Stimulated activated CD4-positive, alpha-beta T cell treated with anti-CD3 and anti-CD28 coated beads, Interleukin-1b, Interleukin-23, amount 100 ng/mL, for 48 hours (primary cell): ENCODE measurements at places on chromosomes 12 and 14.
A peak's percentile ranks its signal among the peaks of the same experiment; 100 is the strongest.

GRCh38 chr12:105351523-105351922 lies 21.0 kb downstream of the C12orf75 start:
- no peak for DNase-seq

- DNase-seq, result no peak
These were observed 6.2 kb downstream of the EIF2S3B start for GRCh38 chr12:10511756-10512355.

DNA sequence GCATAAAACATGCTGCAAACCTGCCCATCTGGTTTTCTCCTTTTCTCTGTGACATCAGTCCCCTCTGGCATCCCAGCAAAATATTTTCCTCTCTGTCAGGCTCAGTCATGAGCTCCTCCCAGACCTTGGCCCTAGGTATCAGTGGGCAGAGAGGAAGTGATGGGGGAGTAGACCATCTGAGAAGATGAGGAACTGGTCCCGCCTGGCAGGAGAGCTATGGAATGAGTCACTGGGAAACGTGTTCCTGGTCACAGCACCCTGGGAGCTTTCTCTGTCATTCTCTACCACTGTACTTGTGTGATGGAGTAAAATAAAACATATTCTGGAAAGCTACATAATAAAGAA lies 5.0 kb upstream of the SRSF9 start:
- DNase-seq, result no peak

DNA sequence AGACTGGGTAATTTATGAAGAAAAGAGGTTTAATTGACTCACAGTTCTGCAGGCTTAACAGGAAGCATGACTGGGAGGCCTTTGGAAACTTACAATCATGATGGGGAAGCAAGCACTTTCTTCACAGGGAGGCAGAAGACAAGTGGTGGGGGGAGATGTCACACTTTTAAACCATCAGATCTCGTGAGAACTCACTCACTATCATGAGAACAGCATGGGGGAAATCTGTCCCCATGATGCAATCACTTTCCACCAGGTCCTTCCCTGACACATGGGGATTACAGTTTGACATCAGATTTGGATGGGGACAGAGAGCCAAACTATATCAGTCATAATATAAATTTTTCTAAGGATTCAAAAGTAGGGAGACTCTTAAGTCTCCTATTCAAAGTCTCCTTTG lies 46.0 kb downstream of the SPIC start:
- peak; percentile 2 for DNase-seq

DNA sequence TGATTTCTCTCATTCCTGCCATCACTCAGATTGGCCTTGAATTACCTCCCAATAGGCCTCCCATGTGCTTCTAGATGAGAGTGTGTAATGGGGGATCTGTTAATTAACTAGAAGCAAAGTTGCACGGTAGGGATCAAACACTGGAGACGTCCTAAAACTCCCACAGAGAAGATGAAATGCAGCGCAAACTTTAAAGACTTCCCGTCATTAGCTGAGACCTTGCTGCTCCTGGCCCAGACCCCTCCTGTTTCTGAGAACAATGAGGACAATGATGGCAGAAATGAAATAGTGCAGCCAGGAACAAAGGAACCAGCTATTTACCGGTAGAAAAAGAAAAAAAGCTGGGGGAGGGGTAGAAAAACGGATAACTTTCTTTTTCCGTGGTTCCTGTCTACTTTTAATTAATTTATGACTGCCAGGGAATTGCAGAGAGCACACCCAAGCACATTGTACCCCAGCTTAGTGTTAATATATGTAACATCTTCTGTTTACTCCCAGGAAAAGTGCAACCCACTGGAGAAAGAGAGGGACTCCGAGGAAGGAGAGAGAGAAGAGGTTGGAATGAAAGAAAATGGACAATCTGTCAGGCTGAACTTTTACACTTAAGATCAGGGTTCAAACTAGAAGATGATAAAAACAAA lies 280.7 kb upstream of the SOX5 start:
- DNase-seq, result no peak

DNA sequence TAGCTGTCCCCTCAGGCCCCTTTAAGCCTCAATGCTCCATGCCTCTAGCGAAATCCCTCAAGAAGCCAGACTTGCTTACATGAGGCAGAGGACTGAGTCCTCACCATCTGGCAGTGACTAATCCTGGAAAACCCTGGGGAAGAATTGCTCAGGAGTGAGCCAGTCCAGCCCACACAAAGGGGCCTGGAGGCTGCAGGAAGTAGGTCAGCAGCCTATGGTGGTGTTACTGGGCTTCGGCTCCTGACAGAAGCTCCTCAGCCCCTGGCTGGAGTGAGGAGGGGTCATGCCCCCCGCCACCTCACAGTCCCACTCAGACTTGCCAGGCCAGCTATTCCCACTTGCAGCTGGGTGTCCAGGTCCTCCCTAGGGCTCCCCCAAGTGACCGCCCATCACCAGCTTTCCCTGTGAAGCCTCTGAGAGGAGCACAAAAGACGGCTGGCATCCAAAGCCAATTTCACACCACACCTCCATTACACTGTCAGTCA lies 250.5 kb downstream of the DPF3 start:
- DNase-seq, result no peak

DNA sequence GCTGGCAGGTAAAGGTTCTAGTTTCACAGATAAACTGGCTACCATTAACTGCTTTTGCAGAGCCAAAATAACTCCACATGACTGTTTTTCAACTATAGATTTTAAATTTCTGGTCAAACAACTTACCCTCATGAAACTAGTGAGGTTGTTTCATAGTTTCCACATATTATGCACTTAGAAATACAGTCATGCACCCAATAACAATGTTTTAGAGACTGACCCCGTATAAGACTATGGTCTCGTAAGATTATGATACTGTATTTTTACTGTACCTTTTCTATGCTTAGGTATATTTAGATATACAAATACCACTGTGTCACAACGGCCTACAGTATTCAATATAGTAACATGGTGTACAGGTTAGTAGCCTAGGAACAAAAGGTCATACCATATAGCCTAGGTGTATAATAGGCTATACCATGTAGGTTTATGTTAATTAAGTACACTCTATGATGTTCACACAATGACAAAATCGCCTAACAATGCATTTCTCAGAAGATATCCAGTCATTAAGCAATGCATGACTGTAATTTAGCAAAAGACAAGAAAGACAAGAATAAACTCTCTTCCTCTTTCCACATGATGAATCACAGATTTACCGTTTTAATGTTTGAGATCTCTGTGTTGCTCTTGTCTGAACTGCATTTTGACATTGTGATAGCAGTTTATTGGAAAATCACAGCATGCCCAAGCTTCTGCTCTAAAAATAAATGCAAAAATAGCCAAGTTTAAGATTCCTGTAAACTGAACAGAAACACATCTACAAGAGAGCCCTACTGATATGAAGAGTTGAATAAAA lies 17.1 kb downstream of the DICER1 start:
- DNase-seq, result no peak

DNA sequence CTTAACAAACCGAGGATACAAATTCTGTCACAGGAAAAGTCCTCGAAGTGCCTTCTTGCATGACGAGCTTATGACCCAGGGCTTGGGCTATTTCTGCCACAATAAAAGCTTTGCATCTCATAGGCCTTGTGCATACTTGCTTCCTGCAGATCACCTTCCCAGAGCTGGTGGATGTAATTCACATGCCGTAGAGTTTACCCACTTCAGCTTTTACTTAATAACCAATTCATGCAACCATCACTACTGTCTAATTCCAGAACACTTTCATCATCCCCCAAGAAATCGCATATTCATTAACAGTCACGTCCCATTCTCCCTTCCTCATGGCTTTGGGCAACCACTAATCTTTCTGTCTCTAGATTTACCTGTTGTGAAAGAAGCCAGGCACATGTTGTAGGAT lies 9.0 kb upstream of the BDKRB1 start:
- DNase-seq, result no peak

DNA sequence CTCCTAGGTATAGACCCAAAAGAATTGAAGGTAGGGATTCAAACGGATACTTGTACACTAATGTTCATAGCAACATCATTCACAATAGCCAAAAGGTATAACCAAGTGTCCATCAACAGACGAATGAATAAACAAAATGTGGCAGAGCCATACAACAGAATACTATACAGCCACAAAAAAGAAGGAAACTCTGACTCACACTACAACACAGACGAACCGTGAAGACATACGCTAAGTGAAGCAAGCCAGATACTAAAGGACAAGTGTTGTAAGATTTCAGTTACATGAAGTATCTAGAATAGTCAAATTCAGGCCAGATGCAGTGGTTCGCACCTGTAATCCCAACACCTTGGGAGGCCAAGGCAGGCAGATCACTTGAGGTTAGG lies 19.1 kb downstream of the CAMKK2 start:
- no peak for DNase-seq

GRCh38 chr12:93466625-93467350 lies 526 bp upstream of the MRPL42 start:
- no peak for DNase-seq

DNA sequence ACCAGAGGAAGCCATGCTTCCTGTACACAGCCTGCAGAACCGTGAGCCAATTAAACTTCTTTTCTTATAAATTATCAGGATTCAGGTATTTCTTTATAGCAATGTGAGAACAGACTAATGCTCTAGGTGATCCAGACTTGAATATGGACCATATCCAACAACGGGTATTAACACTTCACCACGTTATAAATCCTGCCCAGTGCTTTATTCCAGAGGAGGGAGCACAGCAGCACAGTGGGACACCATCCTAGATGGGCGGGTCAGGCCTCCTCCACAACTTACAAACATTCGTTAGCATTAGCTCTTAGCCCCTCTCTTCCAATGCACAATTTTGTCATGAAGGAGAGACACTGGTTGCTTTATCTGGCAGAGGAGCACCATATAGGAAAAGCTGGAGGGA lies 66.0 kb downstream of the TMCC3 start:
- DNase-seq, result no peak

DNA sequence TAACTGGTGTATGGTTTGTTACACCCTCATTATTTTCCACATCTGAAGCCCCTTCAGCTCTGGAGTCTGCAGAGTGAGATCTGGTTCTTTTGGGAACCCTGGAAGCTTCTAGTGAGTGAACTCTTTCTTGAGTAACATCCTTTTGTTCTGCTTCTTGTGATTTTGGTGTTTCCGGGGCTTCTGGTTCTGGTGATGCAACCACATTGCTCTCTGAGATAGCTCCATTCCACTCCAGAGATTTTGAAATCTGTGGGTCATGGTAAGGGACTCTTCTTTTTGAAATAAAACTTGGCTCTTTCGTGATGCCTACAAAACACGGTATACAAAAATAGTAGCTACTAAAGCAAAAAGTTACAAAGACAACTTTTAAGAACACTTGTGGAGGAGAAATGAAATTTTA lies 5.4 kb downstream of the MDM1 start:
- DNase-seq, result no peak

DNA sequence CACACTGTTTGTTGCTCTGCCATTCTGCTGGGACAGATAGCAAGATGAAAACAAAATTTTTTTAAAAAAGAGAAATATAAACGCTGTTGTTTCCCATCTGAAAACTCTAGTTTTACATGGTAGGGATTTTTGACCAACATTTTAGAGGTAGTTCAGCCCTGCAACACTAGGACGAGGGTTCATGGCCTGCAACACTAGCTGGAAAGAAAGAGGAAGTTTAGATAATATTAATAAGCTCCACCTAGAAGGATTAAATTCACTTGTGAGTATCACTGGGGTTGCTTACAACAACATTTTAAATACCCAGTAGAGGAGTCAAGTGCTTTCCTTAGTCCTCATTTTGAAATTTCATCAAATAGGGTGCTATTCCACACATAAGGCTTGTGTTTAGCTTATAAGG lies 68.2 kb downstream of the SRGAP1 start:
- DNase-seq, result no peak

DNA sequence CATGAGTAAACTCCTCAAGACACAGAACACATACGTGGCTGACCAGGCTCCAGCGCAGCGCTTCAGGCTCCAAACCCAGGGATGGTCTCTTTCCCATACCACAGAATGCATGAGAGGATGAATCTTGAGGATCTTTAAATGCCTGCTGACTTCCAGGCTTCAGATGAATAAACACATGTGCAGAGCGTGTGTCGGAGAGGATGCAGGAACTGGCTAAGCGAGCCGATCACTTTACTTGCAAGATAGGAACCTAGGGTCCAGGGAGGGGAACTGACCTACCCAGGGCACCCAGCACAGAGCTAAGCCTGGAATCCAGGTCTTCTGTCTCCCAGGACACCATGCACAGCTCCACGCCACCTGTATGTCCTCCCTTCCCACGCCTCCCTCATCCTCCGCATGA lies 209.8 kb downstream of the BCL11B start:
- no peak for DNase-seq

DNA sequence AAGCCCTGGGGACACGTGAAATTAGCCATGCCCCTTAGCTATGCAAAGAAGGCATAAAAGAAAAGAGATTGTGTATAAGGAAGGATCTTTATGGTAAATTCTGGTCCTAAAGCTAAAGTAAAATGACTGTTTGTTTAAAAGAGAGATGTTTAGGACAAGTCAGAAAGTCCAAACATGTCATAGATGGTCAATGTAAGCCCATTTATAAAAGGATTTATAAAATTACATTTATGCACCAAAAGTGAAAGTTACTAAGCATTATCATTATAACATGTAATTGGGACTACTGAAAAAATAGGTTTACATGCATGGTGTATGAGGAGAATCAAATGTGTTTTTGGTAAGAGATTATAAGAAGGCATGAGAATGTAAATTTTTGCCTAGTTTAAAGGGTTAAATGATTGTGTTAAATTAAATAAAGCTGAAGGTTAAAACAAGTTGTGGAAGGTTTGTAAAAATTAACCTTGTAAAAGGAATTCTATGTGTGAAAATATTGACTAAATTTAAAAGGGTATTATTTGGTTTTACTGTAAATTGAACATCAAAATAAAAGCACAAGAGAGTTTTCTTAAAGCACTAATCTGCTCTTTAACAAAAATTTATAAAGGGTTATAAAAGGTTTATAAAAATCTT lies 50.4 kb upstream of the TSPAN8 start:
- DNase-seq, result no peak

GRCh38 chr12:49537231-49537751 lies 1.5 kb upstream of the KCNH3 start:
- no peak for DNase-seq

- DNase-seq, result no peak
These were observed 6.1 kb downstream of the PELI2 start for GRCh38 chr14:56124327-56124726.

- DNase-seq, result no peak
These were observed 119.8 kb upstream of the SCAF11 start for GRCh38 chr12:46110223-46110611.

DNA sequence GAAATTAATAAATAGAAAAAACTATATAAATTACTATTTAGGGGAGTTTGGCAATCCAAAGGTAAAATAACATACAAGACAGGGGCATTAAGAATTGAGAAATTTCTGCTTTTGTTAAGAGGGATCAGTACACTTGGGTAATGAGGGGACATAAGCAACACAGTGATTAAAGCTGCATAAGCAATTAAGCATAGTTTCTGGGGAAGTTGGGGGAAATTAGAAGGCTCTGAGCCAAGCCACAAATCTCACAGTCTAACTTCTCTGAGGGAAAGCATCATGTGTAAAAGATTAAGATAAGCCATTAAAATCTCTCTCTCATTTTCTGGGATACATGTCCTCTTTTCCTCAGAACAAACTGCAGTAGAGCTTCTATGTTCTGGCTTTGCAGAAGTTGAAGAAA lies 533.9 kb upstream of the LRFN5 start:
- DNase-seq, result no peak
